IPS DF 6.9 (cell line): ENCODE measurements at places on chromosomes 13 and 19.

DNA sequence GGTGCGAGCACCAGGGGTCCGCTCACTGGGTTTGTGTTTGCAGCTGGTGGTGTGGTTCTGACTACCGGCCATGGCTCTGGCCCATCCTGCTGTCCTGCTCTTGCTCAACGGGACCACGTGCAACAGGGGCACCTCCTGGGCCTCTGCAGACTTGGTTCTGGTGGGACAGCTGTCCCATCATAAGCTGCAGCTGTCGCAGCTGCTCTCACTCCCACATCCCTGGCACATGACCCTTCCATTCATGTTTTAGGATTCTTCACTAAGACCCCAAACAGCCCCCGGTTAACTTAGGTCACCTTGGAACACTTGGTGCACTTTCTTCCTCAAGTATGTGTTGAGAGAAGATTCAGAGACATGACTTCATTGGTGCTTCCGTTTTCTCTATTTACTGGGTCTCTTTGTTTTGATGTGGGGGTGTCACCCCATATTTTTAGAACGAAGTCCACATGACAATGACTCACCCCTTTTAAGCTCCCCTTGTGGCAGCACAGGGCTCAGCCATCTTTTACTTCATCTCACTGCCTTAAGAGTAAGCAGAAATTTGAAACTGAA lies 68.4 kb upstream of the ARHGEF7 start:
- no peak for DNase-seq

GRCh38 chr19:754530-754929 lies 3.6 kb downstream of the MISP start:
- no peak for DNase-seq

DNA sequence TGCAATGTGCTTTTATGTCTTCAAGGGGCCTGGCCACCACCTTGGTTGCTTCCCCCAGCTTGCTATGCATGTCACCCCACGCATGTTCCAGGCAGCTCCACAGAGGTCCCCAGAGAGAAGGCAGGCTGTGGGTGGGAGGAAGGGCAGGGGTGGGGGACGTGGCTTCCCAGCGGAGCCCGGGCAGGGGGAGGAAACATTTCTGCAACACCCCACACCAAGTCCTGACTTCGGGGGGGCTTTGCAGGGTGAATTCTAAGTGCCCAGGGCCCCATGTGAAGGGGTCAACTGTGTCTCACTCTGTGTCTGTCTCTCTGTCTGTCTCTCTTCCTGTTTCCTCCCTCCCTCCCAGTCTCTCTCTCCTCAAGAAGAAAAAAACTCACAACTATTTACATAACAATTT lies 39.6 kb downstream of the LTBP4 start:
- no peak for DNase-seq

DNA sequence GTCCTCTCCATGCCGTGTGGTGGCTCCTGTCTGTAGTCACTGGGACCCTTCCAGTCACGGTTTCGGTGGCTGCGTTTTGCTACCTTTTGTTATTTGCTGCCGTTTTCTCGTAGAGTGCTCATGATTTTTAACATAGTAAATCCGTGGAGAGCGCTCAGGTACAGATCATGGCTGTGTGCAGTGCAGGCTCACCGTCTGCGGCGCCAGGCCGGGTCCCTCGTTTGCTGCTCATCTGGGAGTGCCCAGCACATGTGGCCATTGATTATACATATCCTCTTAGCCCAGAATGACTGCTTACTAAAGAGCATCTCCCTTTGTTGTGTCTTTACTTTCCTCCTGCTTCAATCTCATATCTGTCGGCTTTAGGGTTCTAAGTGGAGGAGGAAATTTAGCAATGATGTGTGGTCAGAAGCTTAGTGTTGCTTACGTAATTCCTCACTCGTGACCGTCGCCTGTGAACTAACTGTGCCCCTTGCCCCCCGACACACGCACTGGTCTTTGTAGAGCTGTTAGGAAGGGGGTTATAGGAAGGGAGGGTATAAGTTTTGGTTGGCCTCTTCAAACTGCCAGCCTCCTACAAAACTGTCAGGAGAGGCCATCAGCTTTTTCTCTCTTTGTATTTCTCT lies 31.8 kb downstream of the TFDP1 start:
- DNase-seq, result no peak

GRCh38 chr13:23870356-23871140 lies 18.7 kb downstream of the MIPEP start:
- no peak for DNase-seq

DNA sequence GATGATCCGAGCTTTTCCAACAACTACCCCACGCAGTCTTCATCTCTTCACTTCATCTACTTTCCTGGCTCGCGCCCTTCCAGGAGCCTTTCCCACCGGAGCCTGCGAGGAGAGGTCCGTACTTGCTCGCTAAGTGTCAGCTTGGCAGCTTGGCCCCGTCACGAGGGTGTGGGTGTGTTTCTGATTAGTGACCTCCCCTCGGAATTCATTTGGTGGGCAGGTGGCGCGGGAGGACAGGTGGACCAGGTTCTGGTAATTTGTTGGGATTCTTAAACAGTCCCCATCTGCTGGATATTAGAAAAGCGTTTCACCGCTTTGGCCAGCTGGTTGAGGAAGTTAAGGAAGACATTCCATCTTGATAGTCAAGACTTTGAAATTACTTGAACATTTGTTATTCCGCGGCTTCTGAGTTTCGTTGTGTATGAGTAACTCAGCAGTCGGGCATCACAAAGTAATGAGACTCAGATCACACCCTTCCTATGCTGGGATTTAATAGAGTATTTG lies 515 bp downstream of the UFM1 start:
- DNase-seq, result no peak

DNA sequence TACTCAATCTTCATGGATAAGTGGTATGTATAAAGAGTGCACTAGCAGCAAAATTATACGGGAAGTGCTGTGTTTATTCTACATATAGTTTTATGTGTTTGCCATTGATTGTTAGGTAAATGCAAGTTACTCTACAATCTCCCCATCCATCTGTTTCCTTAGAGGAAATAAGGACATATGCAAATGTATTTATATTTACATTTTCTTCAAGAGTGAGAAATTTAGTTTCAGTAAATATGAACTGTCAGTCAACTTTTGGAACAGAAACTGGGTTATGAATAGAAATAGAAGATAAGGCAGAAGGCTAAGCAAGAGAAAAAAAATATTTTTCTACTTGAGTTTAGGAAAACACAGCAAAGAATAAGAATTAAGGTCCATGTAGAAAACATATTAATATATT lies 176.1 kb upstream of the KLHL1 start:
- DNase-seq, result no peak

DNA sequence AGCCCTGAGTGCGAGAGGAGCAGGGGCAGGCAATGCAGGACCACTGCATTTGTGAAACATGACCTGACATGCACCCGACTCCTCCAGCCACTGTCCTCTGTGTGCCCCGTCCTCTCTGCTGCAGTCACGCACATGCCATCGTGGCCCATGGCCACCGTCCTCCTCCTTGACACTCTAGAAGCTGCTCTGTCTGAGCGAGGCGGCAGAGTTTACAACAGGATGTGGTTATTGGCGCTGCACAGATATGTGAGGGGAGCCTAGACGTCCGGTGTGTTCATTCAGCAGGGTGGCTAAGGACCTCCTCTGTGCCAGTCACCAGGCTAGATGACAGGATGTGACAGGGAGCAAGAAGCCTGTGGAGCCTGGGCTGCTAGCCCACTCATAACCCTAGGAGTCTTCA lies 277.8 kb downstream of the FOXO1 start:
- DNase-seq, result no peak

- no peak for DNase-seq
Measured at GRCh38 chr13:49308921-49309408, 61.2 kb downstream of the CDADC1 start.

GRCh38 chr13:73792796-73793195 lies 341.4 kb downstream of the KLF12 start:
- DNase-seq, result no peak
